CD4-positive, alpha-beta T cell treated with Interleukin-17A for 1 hour (primary cell): ENCODE measurements at places on chromosomes 6 and 20.

GRCh38 chr6:4347877-4348276, 212.5 kb upstream of the ECI2 start:
- DNase-seq: no peak

DNA sequence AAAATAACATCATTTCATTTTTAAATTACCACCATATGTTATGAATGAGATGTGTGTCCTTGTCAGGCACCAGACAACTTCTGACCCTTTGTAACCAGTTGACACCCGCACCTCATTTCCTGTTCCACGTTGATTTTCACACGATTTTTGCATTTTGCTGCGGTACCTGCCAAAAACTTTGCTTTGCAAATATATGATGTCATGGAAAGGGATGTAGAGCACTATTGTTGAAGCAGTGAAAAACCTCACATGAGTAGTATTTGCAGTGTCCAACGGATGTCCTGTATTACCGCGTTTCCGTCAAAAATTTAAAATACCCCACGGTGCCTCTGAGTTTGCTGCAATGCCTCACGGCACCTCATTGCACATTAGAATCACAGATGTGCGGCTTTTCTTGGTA, 115.6 kb downstream of the MTHFD1L start:
- no peak for DNase-seq

DNA sequence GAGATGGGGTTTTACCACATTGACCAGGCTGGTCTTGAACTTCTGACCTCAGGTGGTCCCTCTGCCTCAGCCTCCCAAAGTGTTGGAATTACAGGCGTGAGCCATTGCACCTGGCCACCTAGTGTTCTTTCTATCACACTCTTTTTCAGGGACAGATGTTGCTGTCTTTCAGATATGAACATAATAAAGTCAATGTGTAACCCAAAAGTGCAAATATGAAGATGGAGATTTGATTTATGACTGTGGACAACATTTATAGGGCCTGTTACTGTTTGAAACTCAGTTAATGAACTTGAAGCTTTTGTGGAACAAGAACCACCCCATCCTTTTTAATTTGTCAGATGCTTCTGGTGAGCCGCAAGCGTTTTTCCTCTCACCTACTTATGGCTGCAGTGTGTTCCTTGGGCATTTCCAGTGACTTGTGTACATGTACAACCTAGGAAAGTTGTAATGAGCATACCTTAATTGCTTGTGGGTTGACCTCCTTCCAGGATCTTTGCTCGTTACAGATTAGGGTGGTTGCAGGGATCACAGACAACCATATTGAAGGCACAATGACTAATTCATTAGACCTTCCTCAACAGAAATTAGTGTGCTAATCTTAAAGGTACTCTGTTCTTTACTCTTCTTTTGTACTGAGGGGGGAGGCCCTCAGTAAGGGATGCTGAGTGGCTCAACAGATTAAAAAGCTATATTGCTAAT, 6.8 kb downstream of the TBPL1 start:
- no peak for DNase-seq

DNA sequence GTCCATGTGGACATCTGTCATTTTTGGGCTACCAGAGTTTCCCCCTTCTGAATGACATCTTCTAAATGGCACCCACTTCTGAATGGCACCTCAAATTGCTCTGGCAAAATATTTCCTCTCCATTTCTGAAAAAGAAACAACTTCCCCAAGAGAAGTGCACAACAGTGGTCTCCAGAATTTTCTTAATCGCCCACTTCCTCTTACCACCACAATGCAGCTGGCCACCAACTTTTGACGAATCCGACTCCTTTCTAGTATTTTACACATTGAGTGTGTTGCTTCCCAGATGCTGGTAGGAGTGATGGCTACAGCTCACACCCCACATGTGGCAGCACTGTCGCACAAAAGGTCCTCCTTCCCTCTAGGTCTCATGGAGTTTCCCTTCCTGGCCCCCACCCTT, 216.1 kb downstream of the FOXA2 start:
- DNase-seq: no peak

DNA sequence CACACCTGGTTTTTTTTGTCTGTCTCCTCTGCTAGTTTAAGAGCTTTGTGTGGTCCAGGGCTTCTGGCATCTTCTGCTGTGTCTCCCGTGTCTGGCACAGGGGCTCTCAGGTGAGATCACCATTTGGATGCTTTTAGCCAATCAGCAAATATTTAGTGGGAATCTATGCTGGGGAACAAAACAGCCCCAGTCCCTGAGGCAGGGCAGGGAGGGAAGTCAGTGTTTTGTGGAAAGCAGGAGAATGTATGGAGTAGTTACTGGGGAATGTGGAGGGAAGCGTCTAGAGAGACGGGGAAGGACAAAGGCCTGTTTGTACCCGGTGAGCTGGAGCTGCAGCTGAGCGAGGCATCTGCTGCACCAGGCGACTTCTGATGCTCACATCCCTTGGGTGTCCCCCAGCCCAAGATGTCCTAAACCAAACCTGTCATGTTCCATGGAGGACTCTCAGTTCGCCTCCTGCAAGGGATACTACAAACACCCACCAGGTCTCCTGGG, 49.3 kb upstream of the NNAT start:
- DNase-seq: no peak

- no peak for DNase-seq
These were observed 298.2 kb downstream of the SAMD5 start for GRCh38 chr6:147806697-147807096.

DNA sequence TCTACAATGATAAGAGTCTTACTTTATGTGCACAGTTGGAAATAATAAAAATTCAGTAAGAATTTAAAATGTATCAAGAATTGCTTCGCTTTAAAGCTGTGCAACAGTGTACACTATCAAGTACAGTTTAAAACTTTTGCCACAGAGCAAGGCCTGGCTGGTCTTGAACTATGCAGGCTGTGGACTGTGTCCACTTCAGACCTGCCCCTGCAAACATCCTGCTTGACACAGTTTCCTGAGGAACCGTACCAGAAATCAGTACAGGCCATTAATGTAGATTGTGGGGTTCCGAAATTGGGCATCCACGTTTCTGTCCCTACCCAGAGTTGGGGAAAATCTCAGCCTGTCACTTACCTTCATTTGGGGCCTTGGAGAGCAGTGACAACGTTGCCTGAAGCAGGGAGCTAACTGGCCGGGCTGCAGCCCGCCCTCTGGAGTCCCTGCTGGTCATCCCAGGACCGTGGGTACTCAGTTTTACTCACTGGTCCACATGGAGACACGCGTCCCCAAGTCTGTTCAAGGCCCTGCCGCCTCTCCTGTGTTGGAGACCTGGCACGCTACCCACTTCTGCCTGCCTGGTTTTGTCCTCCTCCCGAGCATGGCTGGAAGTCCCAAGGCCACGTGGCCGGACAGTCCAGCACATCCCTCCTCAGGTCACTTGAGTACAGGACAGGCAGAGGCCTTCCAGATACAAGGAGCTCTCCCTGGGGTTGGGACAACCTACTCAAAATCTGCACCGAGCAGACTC, 8.4 kb downstream of the NINL start:
- no peak for DNase-seq

GRCh38 chr20:38321959-38322598, 18.1 kb downstream of the BPI start:
- DNase-seq: no peak

DNA sequence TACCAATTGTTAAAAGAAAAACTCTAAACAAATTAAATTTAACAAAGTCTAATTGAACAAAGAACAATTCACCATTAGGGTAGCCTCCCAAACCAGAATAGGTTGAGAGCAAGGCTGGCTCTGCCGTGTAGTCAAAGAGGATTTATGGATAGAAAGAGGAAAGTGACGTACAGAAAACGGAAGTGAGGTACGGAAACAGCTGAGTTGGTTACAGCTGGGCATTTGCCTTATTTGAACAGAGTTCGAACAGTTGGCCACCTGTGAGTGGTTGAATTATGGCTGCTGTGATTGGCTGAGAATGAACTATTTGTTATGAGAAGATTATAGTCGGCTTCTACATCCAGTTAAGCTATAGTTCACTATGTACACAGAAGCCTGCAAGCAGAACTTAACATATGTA, 18.5 kb upstream of the ISM1 start:
- DNase-seq: no peak

DNA sequence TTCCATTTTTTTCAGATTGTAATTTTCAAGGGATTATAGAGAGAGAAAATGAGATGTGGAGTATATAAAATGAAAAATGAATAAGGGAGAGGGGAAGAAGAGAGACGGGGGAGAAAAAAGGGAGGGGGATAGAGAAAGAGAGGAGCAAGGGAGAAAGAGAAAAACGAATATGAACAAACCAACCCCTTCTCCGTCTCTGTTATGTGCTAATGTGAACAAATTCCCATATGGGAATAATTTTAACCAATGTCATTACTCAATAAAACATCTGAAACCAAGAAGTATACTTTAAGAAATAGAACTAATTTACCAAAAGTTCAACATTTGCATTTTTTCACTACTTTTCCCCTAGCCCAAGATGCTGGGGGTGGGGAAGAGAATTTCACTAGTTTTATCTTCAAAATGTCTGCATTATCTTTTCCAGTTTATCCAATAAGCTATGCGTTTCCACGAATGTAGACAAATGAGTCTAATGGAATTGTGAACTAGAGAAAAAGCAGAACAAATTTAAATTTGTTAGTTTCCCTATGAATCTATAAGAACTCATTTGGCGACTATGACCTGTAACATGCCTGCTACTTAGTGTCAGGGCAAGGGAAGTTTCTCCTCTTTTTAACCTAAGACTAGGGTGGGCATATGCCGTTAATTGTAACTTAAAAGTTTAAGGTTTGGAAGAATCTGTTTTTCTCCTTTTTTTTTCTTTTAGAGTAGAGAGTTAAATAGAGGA, 286.3 kb downstream of the BTBD9 start:
- no peak for DNase-seq

- no peak for DNase-seq
These were observed 84.5 kb downstream of the CHD6 start for GRCh38 chr20:41533537-41534136.

- no peak for DNase-seq
These were observed 147.1 kb downstream of the PRL start for GRCh38 chr6:22149501-22150367.

- no peak for DNase-seq
These were observed 269.6 kb downstream of the GRIK2 start for GRCh38 chr6:101663100-101663499.

DNA sequence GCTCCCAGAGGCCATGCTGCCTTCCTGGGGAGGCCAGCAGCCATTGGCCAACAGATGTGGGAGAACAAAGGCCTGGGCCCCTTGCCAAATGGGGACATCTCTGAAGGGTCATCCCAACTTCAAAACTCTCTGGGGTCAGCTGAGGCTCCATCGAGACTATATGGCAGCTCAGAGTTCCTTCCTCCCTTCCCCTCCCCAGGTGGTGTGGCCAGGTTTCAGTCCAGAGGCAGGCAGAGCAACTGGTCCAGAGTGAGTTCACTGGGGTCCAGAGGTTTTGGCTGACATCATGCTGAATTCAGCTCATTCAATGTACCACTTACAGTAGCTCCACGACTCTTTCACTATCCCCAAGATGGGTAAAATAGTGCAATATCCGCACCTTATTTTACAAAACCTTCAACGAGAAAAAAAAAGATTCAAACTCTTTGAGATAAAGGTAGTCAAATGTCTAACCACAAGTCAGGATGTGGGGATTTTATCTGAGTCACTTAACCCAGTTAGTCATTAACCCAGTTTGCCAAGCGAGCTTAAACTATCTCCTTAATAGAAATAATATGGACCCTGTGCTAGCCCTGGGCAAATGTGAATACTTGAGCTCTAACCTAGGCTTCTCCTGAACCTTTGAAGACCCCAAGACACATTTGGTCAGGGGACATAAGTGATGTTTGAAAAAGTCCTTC, 108.4 kb upstream of the PLEKHG1 start:
- peak; percentile 43 for DNase-seq

DNA sequence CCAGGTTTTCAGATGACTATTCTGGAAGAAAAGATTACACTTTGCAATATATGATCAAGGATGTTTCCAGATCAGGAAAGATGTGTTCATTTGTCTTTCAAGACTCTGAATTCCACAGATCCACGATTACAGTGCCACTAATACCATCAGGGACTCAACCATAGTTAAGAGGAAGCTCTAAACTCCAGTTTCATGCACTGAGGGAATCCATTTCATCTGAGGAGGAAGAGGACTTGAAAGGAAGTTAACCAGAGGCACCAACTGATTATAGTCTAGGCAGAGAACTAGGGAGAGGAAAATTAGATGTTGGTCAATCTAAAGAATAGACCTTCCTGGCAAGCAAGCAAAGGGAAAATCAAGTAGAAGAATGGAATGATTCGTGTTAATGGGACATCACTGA, 218.3 kb upstream of the PRDM1 start:
- no peak for DNase-seq

DNA sequence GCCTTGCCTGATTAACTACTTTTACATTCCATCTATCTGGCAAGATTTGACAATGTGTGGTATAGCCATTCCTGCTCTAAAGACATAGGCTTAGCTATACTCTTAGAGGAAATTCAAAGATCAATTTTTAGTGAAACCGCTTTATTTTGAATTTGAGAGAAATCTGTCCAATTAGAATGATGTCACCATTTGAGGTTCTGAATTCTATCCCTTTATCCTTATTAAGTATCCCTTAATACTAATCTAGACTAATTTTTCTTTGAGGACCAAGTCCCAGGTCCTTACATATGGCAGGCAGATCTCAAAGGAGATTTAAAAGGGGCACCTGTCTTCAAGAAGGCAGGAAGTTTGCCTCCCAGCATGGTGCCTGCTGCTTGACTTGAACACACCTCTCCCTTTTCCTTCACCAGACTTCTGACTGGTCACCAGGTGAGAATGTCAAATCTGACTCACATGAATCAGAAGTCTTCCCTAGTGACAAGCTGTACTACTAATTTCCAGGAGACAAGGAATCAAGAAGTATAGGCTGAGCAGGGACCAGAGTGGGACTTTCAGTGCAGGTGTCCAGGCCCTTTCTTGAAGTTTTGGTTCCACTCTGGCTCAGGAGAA, 15.0 kb upstream of the MRAP2 start:
- no peak for DNase-seq

- DNase-seq: no peak
These were observed 257.7 kb upstream of the STXBP5 start for GRCh38 chr6:146946559-146946958.

- no peak for DNase-seq
These were observed 13.9 kb upstream of the MTG2 start for GRCh38 chr20:62168890-62169435.

DNA sequence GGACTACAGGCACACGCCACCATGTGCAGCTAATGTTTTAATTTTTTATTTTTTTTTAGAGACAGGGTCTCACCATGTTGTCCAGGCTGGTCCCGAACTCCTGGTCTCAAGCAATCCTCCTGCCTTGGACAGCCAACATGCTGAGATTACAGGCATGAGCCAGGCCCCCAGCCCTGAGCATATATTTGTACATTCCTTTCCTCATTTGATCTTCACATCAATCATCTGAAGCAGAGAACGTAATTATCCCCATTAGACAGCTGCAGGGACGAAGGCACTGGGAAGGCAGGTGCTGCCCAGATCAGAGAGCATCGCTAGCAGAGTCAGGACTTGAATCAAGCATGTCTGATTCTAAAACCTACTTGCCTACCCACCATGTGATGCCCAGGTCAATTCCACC, 41.0 kb upstream of the SIRPA start:
- DNase-seq: no peak
